ENCODE measurements at places on chromosomes 2 and 18. TPM values are rescaled to one million over a fixed set of nuclear protein-coding genes. Genes with fewer than 3 reads are reported as not detected.

GRCh38 chr2:230413479-230413878 is 2.5 kb upstream of the SP100 start:
- no peak for DNase-seq

DNA sequence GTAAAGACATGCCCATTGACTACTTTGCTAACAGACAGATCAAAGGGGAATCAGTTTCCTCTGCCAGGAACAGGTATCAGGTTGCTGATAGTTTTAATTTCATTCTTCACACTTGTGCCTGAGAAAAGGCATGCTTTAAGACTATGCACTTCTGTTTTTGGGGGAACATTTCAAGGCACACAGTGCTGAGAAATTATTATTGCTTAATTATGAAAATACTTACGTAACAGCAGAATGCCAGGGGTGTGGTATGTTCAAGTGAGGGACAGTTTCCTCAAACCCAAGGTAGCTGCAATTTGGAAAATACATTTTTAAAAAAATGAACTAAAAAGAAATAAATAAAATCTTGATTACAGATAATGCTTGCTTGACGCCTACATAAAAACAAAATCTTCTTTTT is 1746.1 kb upstream of the PIK3C3 start:
- no peak for DNase-seq

The GAREM1 gene
- polyA plus RNA-seq = 37.4 TPM

DNA sequence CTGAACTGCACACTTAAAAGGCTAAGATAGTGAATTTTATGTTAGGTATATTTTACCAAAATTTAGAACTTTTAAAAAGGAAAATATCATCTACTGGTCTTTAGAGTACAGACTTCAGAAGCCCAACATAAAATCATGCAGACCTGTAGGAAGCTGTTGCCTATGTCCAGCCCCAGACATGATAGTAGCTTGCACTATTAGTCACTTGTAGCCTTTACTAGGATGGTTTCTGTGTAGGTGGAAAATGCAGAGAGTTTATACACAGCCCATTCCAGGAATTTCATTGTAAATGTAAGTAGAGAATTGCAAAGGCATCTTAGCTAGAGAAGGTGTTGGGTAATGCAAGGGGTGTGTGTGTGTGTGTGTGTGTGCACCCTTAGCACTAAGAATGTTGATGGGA is 640.2 kb downstream of the RNF144A start:
- no peak for DNase-seq

DNA sequence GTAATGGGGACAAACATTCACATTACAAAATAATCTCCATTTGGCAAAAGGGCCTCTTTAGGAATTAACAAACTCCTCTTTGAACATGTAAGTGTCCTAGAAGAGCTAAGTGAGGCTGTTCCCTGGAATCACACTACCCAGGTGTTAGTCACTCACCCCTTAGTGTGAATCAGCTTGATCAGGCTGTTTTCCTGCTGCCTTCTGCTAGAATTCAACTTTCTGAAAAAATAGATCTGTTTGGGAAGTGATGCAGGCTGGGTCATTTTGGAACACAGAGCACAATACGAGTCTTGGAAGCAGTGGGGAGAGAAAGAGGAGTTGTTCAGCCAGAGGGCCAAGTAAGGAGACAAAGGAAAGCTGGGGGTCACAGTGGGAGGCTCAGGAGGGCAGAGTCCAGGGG is 40.0 kb downstream of the TTC32 start:
- DNase-seq = no peak

The NGEF gene
- 3.5 TPM for polyA plus RNA-seq

The NOL4 gene
- 3.3 TPM for polyA plus RNA-seq
